ENCODE measurements at places on chromosomes 13 and 19. TPM values are rescaled to one million over a fixed set of nuclear protein-coding genes. Genes with fewer than 3 reads are reported as not detected.

FGF9 gene
- 0.32 TPM for total RNA-seq

GRCh38 chr13:62088165-62088564 is 672.5 kb upstream of the PCDH20 start:
- H3K36me3 ChIP-seq, result no peaks in the 10 kb centered on the region
- H3K27me3 ChIP-seq, result no peaks in the 10 kb centered on the region
- H3K4me3 ChIP-seq, result no peak overlapping the region
- H3K27ac ChIP-seq, result no peak overlapping the region

PSG5 gene
- not detected for total RNA-seq

GRCh38 chr13:46166224-46166584 is 15.8 kb downstream of the LCP1 start:
- H3K27me3 ChIP-seq, result no peaks in the 10 kb centered on the region
- H3K4me1 ChIP-seq, result no peaks in the 10 kb centered on the region
- no peak overlapping the region for H3K27ac ChIP-seq
- no peak overlapping the region for H3K4me3 ChIP-seq
- H3K36me3 ChIP-seq, result no peaks in the 10 kb centered on the region

IGFL4 gene
- total RNA-seq, result not detected

DNA sequence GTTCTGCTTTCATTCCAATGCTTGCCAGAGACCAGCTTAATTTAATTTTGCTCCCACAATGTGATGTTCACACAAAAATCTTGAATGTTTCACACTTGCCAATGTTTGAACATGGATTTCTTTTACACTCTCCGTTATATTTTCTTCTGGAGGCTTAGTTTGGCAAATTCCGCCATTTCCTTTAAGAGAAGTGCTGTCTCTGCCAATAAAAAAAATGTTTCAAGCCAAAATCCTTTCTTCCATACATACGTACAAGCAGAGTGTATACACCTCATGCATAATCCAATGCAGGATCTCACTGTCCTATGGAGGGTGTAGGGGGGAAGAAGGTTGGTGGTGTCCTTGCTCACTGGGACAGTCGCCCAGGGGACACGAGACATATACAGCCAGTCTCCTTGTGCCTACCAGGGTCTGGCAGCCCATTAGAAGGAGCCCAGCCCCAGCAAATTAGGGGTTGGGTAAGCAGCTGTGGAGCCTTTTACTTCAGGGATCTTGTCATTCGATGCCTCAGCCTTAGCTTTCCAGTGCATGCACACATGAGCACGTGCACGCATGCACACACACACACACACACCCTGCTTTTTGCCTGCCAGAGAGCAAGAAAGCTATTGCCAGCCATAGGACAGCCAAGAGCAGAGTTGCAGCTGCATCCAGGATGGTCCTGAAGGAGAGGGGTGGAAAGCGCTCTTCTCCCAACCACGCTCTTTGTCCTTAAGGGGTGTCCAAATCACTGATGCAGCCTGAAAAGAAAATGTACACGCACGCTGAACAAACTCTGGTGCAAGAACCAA is 208.3 kb downstream of the FOXO1 start:
- no peak overlapping the region for H3K27ac ChIP-seq
- no peak overlapping the region for H3K4me3 ChIP-seq
- H3K36me3 ChIP-seq, result no peaks in the 10 kb centered on the region
- H3K4me1 ChIP-seq, result no peaks in the 10 kb centered on the region

DNA sequence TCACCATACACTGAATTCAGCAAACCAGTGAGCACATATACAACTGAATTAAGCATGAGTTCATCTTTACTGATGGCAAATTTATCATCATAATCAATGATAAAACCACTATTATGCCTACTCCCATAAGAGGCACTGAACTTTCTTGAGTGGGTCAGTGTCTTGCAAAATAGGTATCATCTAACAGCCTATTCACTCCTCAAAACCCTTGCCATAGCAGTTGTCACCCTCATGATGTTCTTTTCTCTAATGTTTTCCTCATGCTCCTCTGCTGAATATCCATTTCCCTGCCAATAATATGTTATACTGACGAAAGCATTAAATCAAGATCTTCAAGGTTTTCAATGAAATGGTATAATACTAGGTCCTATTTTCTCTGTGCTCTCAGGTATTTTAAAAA is 5.6 kb downstream of the ARGLU1 start:
- no peak overlapping the region for H3K4me3 ChIP-seq
- DNase-seq, result no peak
- H3K4me1 ChIP-seq, result peaks cover 12% of the 10 kb centered on the region
- no peaks in the 10 kb centered on the region for H3K36me3 ChIP-seq

DNA sequence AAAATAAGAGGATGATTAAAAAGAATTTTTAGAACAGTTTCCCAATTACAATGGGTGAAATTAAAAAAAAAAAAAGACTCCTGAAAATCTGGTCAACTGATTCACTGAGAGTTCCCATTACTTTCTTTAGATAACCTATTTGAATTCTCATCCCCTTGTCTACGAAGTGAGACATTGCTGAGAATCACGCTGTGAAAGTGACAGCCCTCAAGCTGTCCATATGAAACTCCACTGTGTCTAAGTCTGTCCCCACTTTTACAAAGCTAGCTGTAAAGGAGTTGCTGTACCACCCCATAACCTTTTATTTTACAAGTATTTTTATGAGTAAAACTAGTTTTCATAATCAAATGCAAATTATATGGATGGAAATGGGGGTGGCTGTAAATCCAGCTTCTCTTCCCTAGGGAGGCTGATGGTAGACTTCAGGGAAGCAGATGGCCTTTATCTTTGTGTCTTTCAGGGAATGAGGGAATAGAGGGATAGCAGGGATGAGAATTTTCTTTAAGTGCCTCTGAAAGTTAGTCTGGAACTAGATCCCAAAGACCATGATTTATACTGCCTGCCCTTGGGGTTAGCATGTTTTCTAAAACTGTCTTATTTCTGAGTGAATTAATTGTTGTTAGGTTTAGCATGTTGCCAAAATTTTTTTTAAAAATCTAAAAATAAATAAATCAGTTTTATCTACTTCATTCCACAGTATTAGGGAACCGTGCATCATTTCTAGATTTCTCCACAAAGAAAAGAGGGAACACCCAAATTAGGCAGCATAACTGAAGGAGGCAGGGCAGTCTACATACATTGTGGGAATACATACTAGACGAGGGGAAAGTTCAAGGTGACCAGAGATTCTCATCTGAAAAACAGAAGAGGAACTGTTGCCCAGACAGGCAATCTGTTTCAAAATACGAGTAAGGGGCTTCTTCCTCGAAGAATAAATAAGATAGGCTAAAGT is 1219.1 kb downstream of the UQCRFS1 start:
- H3K36me3 ChIP-seq, result no peaks in the 10 kb centered on the region
- H3K27me3 ChIP-seq, result no peaks in the 10 kb centered on the region
- DNase-seq, result no peak
- no peak overlapping the region for H3K27ac ChIP-seq
- H3K4me1 ChIP-seq, result no peaks in the 10 kb centered on the region
- H3K4me3 ChIP-seq, result no peak overlapping the region

DNA sequence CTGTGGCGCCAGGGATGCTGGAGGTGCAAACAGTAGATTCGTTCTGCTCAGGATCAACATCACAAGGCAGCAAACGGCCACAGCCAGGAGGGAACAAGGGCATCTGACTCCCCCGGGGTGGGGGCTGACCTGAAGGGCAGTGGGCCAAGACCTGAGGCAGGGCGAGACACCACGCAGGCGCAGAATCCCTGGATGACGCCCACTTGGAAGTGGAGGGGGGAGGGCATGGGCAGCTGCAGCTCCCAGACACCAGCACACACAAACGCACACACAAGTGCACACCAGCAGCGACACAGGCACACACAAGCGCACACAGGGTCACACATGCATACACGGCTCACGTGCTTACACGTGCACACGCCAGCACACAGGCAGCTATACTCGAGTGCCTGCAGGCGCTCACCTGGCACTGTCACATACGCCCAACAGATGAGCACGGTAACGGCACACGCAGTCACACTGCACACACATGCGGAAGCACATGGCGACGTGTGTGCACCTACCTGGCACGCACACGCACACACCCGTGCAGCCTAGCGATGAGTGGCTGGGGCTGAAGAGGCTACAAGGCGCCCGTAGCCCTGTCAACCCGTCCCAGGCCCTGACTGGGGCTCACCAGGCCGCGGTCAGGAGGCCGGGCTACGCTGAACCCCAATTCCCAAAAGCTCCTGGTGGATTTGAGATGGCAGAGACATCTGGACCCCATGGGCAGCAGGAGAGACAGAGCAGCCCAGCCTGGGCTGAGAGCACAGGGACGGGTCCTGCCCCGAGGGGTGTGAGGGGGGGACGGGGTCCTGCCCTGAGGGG is 5.5 kb downstream of the C2CD4C start:
- no peaks in the 10 kb centered on the region for H3K27me3 ChIP-seq
- H3K4me3 ChIP-seq, result no peak overlapping the region
- no peaks in the 10 kb centered on the region for H3K36me3 ChIP-seq
- H3K27ac ChIP-seq, result no peak overlapping the region
- H3K4me1 ChIP-seq, result peaks cover 1% of the 10 kb centered on the region

GRCh38 chr19:19711934-19712828 is 20.7 kb downstream of the ZNF14 start:
- H3K4me1 ChIP-seq, result no peaks in the 10 kb centered on the region
- H3K27ac ChIP-seq, result no peak overlapping the region
- DNase-seq, result no peak
- peaks cover 20% of the 10 kb centered on the region for H3K36me3 ChIP-seq
- no peaks in the 10 kb centered on the region for H3K27me3 ChIP-seq

ZNF439 gene
- total RNA-seq, result 8.0 TPM

AMER2 gene
- total RNA-seq, result not detected

DNA sequence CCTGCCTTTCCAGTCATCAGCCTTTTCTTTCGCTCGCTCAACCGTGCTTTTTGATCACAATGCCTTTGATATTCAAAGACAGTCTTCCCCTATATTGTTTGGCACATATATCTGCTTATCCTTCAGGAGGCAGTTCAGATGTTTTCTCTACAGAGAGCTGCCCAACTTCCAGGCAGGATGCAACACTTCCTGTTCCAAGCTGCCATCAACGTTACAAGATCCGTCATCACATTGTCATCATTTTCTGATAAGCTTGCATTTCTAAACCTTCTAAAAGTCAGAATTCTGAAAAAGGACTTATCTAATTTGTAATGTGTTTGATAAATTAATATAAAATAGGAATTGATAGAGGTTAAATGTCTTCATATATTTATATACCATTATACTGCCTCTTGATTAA is 574.2 kb downstream of the TBC1D4 start:
- no peak overlapping the region for H3K4me3 ChIP-seq
- no peaks in the 10 kb centered on the region for H3K4me1 ChIP-seq
- H3K27ac ChIP-seq, result no peak overlapping the region
- H3K36me3 ChIP-seq, result no peaks in the 10 kb centered on the region

SH2D3A gene
- total RNA-seq, result 13.1 TPM

- H3K4me3 ChIP-seq, result no peak overlapping the region
- H3K27ac ChIP-seq, result no peak overlapping the region
- H3K36me3 ChIP-seq, result peaks cover 19% of the 10 kb centered on the region
- no peak for DNase-seq
- peaks cover 39% of the 10 kb centered on the region for H3K4me1 ChIP-seq
These were observed 31.7 kb downstream of the INSR start for GRCh38 chr19:7262470-7262869.

GRCh38 chr19:18735324-18735723 is 51.8 kb downstream of the CRTC1 start:
- H3K27me3 ChIP-seq, result no peaks in the 10 kb centered on the region
- H3K4me3 ChIP-seq, result no peak overlapping the region

- no peaks in the 10 kb centered on the region for H3K27me3 ChIP-seq
- no peak for DNase-seq
- no peak overlapping the region for H3K4me3 ChIP-seq
These were observed 57.3 kb downstream of the SMARCA4 start for GRCh38 chr19:11018179-11018578.

KIR3DL2 gene
- total RNA-seq, result not detected

DNA sequence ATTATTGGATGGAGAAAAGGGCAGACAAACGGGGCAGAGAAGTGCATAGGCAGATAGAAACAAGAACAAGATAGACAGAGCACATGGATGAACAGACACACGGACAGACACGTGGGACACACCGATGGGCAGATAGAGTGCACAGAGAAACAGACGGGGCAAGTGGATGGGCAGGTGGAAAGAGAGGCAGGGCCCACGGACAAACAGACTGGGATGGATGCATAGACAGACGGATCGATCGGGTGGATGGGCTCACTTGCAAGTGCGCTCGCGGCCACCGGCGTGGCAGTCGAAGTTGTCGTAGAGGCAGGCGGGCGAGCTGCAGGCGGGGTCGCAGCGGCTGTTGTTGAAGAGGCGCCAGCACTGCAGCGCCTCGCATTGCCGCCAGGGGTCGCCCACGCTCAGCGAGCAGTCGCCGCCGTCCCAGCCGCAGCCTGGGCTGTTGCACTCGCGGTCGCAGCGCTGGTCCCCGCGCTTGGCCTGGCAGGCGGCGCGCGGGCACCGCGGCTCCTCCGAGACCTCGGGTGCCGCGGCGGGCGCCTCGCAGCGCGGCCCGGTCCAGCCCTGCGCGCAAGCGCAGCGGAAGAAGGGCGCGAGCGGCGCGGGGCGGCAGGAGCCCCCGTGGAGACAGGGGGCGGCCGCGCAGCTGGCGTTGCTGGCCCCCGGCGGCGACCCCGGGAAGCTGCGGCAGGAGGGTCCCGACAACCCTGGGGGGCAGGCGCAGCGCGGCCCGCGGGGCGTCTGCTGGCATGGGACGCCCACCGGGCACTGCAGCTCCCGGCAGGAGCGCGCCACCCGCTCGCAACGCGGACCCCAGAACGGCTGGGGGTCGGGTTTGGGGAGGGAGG is 23.3 kb downstream of the NOTCH3 start:
- H3K36me3 ChIP-seq, result no peaks in the 10 kb centered on the region
- no peak overlapping the region for H3K27ac ChIP-seq

DNA sequence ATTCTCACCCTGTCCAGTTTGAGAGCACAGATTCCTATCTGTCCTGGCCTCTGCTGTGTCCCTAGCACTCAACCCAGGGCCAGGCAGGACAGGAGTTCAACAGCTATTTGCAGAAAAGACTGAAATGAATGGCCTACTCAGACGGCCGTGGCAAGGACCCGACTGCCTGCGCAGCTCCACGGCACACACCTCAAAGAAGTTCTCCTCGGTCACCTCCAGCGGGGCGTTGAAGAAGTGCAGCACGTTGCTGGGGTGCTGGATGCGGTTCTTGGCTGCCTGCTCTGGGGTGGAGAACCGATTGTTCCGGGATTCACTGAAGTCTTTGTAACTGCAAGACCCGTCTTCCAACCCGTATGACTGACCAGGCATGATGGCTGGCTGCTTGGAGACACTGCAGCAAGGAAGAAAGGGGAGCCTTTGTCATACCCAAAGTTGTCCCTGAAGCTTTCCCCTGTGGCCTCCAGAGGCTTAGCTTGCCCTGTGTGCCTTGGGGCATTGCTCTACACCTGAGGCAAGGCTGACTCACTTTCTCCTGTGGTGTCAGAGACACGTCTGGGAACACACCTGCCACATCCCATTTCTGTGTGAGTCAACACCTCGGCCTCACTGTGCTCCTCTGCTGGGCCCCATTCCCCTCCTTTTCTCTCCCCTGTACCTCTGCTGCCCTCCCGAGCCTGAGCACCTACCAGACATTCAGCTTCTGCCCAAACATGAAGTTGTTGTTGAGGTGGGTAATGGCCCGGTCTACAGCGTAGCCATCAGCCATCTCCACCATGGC is 6.8 kb upstream of the ECH1 start:
- no peaks in the 10 kb centered on the region for H3K27me3 ChIP-seq
- H3K27ac ChIP-seq, result no peak overlapping the region
- peaks cover 22% of the 10 kb centered on the region for H3K4me1 ChIP-seq
- H3K4me3 ChIP-seq, result no peak overlapping the region
- H3K36me3 ChIP-seq, result peaks cover 72% of the 10 kb centered on the region

WDR18 gene
- total RNA-seq, result 17.2 TPM

ZNF486 gene
- 4.5 TPM for total RNA-seq

Measured in pancreas (tissue), 10 donors.